ENCODE measurements at places on chromosomes 3 and 15. TPM values are rescaled to one million over a fixed set of nuclear protein-coding genes. Genes with fewer than 3 reads are reported as not detected.

- DNase-seq, result no peak
Observed at GRCh38 chr15:74041311-74041756, 41.0 kb downstream of the GOLGA6A start.

DNA sequence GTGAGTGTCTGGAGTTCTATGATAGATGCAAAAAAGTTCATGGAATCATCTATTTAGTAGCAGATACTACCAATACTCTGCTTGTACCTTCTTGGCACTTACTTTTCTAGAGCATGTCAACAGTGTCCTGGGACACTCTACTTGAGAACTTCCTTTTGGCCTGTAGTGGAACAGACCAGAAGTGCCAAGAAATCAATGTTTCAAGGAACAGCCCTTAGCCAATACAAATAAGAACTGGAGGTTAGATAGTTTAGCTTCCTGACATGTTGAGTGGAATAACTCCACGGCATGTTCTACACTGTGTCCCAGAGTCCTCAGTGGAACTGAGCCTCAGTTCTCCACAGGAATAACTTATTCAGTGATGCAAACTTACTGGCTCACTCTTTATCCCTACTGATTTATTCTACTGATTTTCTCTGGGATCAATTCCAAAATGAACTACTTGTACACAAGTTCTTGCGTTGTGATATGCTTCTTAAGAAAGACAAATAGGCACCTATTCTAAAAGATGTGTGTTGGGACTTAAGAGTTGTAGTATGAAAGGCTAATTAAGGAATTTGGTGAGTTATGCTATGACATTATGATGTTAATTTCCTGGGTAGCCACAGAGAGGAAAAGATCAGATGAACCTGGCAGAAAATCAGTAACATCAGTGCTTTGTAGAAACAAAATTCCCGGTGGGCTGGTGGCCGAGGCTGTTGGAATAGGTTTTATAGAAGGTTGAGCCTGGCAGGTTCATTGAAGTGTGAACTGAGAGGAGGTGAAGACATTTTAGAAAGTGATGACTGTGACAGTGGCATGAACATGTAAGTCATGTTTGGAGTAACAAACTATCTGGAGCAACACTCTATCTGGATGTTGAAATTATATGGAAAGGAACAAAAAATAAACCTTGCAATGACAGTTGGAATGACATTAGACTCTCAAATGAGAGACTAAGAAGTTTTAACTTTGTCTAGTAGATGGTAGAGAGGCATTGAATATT is 101.8 kb upstream of the RBMS3 start:
- DNase-seq, result no peak

DNA sequence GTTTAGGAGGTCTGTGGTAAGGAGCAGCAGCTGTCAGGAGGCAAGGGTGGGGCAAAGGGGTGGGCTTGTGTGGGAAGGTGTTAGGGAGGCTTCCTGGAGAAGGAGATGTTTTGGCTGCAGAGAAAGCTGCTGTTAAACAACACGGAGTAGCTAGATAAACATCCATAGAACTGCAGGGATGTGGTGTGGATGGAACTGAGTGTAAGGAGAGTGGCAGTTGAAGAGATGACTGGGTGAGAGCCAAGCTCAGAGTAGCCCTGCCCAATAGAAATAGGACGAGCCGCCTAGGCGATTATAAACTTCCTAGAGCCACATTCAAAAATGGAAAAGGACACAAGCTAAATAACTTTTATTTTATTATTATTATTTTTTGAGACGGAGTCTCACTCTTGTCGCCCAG is 19.9 kb downstream of the RPLP1 start:
- DNase-seq, result no peak

ZBTB38 gene
- 33.1 TPM for polyA plus RNA-seq

- no peak for DNase-seq
Observed at GRCh38 chr3:111784001-111784400, 75.1 kb upstream of the PHLDB2 start.
